ENCODE measurements at places on chromosomes 6 and 20.

GRCh38 chr6:35804996-35805736 lies at the start of gene LHFPL5:
Gene LHFPL5, plus strand, starts transcription at chr6:35805352. Its CDS starts 319 bp downstream, at chr6:35805671.
- DNase-seq, result no peak

GRCh38 chr20:48691523-48691922 lies 136.3 kb downstream of the PREX1 start:
- DNase-seq, result no peak

DNA sequence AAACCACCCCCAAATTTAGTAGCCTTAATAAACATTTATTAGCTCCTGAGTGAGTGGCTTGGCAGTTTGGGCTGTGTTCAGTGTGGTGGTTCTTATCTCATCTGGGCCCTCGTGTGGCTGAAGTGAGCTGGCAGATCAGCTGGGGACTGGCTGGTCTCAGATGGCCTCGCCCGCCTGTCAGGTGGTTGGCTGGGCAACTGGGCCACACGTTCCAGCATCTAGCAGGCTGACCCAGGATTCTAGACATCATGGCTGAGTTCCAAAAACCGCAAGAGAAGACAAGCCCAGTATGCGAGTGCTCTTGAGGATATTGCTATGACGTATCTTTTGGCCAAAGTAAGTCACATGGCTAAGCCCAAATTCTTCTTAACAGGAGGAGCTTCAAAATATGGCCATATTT lies 28.9 kb downstream of the EIF2S2 start:
- DNase-seq, result no peak

GRCh38 chr6:157690441-157691210 lies 132.4 kb upstream of the SNX9 start:
- DNase-seq, result no peak

GRCh38 chr20:34637245-34638038 lies 39.5 kb downstream of the PIGU start:
- DNase-seq, result no peak
